ENCODE measurements at places on chromosomes 2 and 18. TPM values are rescaled to one million over a fixed set of nuclear protein-coding genes. Genes with fewer than 3 reads are reported as not detected.

- no peak for DNase-seq
Observed at GRCh38 chr2:119819846-119820245, 60.1 kb downstream of the PTPN4 start.

MRO gene
- total RNA-seq: not detected

DNA sequence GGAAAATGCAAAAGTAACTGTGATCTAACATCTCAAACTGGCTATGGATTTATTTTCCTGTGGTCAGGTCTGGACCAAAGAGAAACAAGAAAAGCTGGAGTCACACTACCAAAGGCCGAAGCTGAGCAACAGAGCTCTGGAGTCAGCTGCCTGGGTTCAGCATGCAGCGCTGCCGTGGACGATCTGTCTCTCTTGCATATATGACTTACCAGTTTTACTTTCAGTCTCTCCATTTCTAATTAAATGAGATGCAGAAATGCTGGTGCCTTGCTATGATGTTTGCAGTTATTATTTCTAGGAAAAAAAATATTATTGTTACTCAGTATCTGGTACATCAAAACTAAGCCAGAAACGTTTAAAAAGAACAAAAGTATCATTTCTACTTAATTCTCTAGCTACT, 813.2 kb downstream of the RNF144A start:
- no peak for DNase-seq

DNA sequence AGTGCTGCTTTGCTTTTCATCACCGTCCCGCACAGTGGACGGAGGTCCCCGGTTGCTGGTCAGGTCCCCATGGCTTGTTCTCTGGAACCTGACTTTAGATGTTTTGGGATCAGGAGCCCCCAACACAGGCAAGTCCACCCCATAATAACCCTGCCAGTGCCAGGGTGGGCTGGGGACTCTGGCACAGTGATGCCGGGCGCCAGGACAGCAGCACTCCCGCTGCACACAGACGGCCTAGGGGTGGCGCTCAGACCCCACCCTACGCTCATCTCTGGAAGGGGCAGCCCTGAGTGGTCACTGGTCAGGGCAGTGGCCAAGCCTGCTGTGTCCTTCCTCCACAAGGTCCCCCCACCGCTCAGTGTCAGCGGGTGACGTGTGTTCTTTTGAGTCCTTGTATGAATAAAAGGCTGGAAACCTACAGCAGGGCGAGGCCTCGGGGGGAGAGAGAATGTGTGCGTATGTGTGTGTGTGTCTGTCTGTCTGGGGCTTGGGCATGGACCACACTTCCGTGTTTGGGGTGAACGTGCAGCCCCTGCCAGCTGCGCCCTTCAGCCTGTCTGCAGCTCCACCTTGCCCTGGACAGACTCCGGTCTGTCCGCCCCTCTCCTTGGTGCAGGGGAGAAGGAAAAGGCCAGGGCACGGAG, 32.3 kb downstream of the GPC1 start:
- DNase-seq: no peak

DNA sequence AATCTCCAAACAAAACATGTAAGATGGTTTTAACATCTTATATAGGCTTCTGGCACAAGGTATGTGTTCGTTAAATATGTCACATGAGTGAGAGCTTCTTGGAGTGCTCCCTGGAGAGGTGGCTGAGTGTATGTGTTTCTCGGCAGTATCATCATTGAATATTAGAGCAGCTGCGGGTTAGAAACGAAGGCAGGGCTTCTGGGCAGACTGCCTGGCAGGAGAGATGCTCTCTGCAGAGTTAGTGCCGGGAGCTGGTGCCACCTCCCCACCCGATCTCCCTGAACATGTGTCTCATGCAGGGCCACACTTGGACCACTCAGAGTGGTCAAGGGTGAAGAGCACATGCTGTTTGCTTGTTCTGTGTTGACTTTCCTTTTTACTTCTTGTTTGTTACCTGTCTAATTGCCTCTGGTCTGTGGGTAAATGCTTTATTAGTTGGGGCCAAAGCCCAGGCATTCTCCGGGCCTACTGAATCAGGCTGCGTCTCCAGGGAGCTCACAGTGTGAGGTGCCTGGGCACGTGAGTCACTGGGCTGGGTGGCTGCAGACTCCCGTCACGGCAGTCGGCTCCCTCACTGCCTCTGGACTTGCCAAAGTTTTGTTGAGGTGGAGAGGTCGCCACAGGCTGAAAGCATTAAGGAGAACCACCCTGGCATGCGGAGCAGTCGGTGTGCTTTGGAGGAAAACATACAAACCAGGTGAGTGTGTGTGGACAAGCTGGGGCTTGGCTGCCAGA, 246.6 kb downstream of the FHOD3 start:
- no peak for DNase-seq

DNA sequence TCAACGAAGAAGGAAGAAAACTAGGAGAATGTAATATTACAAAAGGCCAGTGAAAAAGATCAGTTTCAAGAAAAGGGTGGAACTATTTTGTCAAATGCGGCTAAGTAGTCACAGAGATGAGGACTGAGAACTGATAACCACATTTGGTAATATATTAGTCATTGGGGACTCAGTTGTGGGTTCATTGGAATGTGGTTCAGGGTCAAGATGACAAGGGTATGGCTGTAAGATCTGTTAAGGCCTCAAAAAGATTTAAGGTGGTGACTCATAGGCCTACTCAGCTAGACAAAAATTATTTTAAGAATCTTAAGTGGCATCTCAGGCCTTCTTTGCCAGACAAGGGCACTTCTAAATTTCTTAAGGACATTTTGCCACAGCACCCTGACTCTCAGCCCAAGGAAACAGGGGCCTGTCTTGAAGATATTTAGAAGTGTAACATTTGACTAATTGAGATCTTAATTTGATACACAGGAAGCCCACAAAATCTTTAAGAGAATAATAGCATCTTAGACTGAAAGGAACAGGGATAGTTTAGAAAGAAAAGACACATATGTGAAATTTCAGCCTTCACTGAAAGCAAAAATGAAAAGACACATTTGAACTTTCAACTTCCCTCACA, 81.3 kb downstream of the STRADB start:
- no peak for DNase-seq

GRCh38 chr2:189407281-189408209, 33.7 kb upstream of the WDR75 start:
- DNase-seq: no peak

- no peak for DNase-seq
Observed at GRCh38 chr2:160076241-160076640, 13.8 kb upstream of the PLA2R1 start.

GRCh38 chr18:69002233-69002632, 204.4 kb downstream of the CCDC102B start:
- no peak for DNase-seq

DNA sequence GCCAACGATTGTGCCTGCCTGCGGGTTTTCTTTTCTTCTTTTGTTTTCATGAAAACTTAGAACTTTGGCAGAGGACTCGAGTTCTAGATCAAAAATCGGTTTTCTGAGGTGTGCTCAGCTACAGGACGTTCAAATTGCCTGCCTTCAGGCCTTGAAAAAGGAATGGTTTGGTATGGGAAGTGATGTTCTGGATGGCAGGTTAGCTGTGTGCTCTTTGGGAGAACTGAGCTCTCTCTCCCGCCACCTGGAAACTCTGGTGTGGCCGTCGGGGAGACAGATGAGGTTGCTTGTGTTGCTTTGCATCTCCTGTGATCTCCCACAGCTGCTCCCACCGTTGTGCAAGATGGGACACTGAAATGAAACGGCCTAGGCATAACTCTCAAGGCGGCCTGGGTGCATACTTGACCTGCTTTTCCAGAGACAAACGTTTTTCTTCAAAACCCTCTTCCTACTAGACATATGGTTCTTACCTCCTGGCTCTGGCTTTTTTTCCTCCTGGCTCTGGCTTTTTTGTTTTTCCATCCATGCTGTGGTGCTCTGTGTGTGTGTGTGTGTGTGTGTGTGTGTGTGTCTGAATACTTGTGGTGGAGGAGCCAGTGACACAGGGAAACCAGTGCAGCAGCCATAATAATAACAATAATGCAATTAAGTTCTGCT, 2.0 kb downstream of the FMNL2 start:
- DNase-seq: no peak

DNA sequence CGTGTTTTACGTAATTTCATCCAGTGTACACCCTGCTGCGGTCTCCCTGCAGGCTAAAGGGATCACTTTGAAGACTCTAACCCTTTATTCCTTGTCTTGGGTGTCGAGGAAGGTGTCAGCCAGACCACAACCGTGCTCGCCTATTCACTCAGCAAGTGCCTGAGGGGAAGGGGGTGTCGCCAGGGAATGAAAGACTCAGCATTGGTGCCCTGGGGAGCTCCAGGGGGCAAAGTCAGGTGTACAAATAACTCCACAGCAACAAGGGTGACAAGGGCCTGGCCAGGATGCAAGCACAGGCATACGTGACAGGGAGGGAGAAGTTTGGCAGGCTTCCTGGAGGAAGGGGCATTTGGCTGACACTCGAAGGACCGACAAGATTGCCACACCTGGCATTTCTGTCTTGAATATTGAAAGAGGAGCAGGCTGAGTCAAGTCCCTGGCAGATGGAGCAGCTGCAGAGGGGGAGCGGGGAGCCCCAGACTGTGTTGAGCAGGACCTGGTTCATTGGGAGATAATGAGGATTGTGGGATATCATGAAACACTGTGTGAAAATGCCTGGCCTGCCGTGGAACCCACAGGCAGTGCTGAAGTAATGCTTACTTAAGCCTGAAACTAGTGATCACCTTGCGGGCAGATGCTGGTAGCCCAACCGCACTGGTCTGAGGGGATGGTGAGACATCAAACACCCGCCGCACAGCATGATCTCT, 93.9 kb downstream of the RHOB start:
- no peak for DNase-seq

DNA sequence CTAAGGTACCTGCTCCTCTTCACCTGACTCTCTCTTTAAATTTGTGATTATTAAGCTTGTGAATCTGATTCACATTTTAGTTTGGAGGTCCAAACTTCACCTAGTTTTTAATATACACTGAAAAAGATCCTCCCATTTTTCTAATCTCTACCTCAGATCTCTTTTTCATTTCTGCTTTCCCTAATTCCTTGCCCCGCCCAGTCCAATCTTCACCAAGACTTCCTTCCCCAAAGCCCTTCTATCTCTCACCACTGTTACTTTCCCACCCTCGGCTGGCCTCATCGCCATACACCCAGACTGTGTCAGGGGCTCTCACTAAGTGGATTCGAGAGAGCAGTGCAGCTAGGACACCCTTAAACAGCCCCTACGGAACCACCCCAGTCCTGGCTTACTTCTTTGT, 40.0 kb downstream of the LBH start:
- DNase-seq: no peak

- no peak for DNase-seq
Observed at GRCh38 chr2:220583725-220584124, 956.3 kb downstream of the SLC4A3 start.

DNA sequence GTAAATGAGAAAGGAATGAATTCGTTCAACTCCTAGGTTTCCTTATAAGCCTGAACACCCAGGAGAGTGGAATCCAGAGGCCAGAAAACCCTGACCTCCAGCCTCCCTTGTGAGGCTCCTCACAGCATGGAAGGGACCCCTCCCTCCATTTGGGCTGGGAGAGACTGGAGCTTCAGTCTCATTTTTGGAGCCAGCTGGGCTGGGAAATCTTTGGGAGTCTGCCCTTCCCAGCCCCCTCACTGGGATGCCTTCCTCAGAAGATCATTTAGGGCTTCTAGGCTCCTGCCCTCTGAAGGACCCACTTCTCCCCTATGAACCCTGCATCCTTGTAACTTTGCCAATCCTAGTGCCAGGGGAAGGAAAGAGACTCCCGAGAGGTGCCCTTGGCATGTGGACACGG, 346.1 kb downstream of the CYP26B1 start:
- DNase-seq: no peak

TEKT4 gene
- 0.34 TPM for total RNA-seq

DNA sequence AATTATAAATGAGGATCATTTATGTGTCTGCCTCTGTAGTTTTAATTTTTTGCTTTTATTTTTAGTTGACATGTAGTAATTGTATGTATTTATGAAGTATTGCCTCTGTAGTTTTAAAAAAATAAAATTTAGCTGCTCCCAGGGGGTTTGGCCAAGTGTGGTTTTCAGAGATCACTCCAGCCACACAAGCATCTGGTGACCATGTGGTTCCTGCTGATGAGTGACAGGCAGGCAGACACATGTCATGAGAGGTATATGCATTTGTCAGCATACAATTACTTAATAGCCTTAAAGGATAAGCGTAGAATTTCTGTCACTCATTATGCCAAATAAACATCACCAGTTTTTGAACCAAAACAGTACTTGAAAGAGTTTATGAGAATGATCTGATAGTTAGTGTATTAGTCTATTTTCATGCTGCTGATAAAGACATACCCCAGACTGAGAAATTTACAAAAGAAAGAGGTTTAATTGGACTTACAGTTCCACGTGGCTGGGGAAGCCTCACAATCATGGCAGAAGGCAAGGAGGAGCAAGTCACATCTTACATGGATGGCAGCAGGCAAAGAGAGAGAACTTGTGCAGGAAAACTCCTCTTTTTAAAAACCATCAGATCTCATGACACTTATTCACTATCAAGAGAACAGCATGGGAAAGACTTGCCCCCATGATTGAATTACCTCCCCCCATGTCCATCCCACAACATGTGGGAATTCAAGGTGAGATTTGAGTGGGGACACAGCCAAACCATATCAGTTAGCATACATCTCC, 29.6 kb downstream of the MREG start:
- no peak for DNase-seq

All from progenitor cell of endocrine pancreas (in vitro differentiated cells).